Activated CD8-positive, alpha-beta memory T cell treated with anti-CD3 and anti-CD28 coated beads for 4 hours (primary cell): ENCODE measurements at places on chromosomes 1 and 21.
A peak's percentile ranks its signal among the peaks of the same experiment; 100 is the strongest.

GRCh38 chr1:167333124-167333523 is 112.4 kb downstream of the POU2F1 start:
- no peak for DNase-seq

DNA sequence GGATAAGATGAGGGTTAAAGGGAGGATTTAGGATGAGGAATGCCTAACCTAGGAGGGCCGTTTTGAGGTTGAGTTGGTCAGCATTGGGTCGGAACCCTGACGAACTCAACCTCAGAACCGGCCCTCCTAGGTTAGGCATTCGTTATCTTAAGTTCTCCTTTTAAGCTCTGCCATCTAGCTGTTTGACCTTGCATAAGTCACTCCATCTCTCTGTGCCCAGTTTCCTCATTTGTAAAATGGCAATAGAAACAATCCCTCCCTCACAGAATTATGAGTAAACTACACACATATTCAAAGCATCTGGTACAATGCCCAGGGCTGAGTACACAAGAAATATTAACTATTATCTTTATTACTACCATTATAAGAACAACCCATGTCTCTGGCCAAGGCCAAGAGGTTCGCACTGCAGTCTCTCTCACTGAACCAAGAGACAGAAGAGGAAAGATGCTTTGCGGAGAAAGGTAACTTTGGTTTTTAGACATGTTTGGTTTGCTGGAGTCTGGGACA is 4.8 kb downstream of the ABCB10 start:
- no peak for DNase-seq

DNA sequence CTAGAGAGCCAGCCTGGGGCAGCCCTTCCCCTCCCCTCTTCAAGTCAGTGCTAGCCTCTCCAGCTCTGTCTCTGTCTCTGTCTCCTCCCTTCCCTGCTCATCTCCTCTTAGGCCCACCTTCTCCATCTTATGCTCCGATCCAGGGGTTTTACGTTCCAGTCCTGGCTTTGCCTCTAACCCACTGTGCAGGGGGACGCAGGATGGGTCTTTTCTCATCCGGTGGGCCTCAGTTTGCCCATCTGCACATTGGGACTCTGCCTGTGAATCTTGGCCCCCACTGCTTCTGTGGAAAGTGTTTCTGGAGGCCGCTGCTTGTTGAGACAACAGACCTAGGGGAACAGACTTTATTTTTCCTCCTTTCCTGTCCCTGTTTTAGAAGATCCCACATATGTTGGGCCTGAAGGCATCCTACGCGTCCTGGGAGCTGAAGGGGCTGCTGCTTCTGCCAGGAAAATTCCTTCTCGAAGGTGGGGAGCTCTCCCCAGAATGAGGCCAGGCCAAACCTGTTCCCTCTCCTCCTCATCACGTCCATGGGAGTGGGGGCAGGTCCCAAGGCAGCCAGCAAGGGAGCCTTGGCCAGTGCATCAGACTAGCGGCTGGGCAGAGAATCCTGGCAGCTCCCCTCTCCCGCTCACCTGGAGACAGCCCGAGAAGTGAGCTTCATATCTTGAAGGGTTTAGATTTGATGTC is 99.5 kb upstream of the CSF3R start:
- no peak for DNase-seq

GRCh38 chr1:55257958-55258357 is 42.8 kb upstream of the USP24 start:
- peak; percentile 27 for DNase-seq

DNA sequence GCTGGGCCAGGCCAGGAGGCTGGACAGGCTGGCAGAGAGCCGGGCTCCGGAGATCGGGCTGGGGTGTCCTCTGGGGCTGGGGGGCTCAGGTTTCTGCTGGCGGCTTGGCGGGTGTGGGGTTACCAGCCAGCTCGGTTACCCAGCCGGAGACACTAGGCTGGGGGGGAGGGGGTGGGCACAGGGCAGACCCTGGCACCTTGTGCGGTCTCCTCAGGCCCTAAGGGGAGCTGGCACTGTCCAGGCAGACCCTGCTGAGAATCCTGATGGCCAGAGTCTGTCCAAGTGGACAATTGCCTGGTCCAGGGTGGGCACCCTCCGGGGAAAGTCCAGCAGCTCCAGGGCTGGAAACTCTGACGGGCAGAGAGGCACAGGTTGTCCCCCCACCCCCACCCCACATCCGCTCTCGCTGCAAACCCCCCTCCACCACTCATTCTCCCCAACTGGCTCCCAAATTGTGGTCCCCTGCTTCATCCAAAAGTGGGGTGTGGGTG is 6.7 kb downstream of the ZBTB7B start:
- DNase-seq, result no peak

DNA sequence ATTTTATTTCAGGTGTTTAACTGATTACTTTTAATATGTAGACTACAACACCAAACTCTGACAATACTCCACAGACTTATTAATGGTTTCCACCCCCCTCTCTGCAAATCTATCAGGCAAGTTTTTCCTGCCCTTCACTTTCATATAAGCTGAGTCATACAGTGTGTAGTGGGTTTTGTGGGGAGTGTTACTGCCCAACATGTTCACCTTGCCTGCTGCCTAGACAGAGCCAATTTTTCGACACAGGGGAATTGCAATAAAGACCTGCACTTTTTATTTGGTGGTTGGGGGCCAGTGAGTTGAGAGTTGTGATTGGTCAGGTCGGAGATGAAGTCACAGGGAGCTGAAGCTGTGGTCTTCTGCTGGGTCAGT is 119.7 kb downstream of the PPIAL4G start:
- DNase-seq, result no peak

- no peak for DNase-seq
These were observed 31.4 kb downstream of the IQGAP3 start for GRCh38 chr1:156540955-156541354.

- DNase-seq, result no peak
These were observed 14.9 kb upstream of the VPS26C start for GRCh38 chr21:37281993-37282392.

DNA sequence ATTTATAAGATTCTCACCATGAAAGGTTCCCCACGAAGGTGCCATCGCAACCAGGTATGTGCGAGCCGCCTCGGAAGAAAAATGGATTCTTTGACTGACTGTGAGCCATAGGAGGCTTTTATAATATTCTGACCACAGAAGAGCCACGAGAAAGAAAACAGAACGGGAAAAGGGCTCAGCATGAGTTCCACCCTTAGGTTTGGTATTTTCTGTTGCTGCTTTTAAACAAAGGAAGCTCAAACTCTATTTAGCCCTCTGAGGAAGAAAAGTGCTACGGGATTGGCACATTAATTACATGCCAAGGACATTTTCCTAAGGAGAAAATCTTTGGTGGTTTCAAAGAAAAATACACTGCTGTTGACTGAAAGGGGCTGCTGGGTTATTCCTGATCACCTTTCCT is 39.3 kb downstream of the MIS18A start:
- no peak for DNase-seq

- no peak for DNase-seq
These were observed 176.6 kb downstream of the USH2A start for GRCh38 chr1:216246577-216247203.

GRCh38 chr1:116412898-116413297 is 39.9 kb downstream of the ATP1A1 start:
- DNase-seq, result no peak

DNA sequence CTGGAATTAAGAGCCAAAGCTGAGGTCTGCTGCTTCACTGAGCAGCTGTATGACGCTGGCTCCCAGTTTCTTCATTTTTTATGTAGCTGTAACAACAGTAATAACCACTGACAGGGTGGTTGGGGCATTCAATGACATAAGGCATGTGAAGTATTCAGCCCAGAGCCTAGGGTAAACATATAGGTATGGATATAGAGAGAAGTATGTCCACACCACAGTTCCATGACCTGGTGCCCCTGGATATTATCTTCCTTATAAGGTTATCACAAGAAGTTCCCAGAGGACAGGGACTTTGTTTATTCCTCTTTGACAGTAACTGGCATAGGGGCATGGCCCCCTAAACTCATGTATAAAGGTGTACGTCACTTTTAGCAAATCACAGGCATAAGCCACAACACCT is 14.7 kb downstream of the RAB42 start:
- no peak for DNase-seq

DNA sequence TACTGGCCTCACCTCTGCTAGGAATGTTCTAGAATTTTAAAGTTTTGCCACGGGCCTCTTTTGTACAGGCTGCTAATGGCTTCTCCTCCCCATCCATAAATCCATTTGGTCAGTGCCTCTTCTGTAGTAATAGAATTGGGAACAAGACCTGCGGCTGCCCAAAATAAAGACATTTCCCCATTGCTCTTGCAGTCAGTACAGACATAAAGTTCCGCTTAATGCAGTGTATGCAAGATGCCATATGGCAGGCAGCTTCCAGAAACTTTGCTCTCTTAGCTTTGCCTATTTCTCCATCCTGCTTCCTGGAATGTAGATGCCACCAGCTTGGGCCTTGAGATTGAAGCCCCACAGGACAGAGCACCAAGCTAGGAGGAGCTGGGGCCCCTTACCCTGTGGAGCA is 3.7 kb upstream of the SLC2A5 start:
- DNase-seq, result no peak

GRCh38 chr1:161726473-161727255 is 5.3 kb downstream of the FCRLB start:
- peak; percentile 25 for DNase-seq

DNA sequence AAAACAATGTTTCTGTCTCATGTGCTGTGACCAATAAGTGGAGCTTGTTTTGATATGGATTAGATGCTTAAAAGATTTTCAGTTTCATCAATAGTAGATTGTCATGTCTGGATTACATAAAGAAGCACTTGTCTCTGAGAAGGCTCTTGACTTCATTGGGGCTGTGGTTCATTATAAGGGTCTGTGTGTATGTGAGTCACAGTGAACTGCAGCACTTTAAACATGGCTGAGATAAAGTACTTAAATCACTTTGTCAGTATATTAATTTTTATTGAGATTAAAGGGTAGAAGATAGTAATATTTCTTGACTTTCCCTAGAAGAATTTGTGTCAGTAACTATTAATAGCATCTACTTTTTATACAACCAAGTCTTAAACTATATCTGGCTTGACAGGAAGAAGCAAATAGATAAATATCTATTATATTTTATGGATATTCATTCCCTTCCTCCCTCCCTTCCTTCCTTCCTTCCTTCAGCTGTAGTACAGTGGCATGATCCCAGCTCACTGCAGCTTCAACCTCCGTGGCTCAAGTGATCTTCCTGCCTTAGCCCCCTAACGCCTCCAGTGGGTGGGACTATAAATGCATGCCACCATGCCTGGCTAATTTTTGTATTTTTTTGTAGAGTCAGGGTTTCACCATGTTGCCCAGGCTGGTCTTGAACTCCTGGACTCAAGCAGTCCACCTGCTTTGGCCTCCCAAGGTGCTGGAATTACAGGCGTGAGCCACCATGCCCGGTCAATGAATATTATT is 48.8 kb downstream of the ZFYVE9 start:
- no peak for DNase-seq

- DNase-seq, result no peak
These were observed 348.8 kb downstream of the HHAT start for GRCh38 chr1:210677533-210677932.

- DNase-seq, result no peak
These were observed 12.8 kb downstream of the CACHD1 start for GRCh38 chr1:64482720-64483119.

DNA sequence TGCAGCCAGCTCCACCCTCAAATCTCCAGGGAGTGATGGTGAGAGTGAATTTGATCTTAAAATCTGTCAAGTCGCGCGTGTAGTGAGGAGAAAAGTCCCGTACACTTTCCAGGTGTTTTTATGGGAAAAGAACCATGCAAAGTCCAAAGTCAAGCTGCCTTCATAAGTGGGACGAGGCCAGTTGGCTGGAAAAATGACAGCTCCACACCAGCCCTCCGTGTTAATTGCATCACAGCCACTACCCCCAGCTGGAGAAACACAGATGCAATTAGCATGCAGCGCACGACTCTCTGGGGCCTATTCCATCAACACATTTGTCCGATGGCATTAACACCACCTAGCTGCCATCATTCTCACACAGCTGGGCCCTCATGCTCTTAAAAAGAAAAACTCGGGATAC is 68.4 kb downstream of the KLHDC7A start:
- DNase-seq, result no peak

GRCh38 chr1:31796707-31797106 is 19.1 kb downstream of the SPOCD1 start:
- DNase-seq, result no peak

DNA sequence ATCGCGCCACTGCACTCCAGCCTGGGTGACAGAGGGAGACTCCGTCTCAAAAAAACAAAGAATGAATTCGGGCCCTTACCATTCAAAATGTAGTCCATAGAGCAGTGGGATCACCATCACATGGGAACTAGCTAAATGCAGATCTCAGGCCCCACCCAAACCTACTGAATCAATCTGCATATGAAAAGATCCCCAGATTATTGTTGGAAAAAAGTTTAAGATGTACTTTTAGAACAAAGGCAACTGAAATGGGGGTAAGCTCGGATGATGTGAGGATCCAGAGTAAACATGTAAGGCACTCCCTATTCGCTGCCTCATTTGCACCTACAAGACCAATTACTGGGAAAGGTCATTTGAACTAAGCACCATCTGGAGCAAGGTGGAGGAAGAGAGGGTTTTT is 803 bp upstream of the FLAD1 start:
- DNase-seq, result no peak

- DNase-seq, result no peak
These were observed 415.9 kb downstream of the PTPRC start for GRCh38 chr1:199054694-199055093.

- no peak for DNase-seq
These were observed 1198.9 kb downstream of the PLA2G4A start for GRCh38 chr1:188027613-188028012.

- DNase-seq, result no peak
These were observed 186.1 kb downstream of the CLEC20A start for GRCh38 chr1:178310685-178311105.

DNA sequence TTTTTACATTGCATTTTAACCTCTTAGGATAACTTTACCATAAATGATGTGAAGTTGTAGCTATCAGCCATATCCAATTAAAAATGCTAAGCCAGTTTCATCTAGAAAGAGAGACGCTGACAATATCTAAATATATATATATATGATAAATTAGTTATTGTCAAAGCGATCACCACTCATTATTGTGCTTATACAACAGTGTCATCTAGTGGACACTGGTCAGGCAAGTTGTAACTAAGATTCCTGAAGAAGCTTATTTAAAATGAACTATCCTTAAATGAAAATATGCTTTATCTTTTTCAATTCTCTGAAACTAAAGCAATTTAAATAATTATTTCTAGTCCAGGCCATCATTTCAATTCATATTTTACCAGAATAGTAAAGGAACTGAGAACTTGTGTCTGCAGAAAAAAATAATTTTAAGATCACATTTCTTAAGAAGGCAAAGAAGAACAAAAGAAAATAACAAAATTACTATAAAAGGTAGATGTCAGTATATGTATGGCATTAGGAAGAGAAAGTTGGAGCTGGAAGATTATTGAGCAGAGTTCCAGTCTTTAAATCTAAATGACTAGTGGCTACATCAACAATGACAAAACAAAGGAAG is 193.3 kb upstream of the SNX7 start:
- no peak for DNase-seq
